ENCODE measurements at places on chromosomes 11 and 22.

DNA sequence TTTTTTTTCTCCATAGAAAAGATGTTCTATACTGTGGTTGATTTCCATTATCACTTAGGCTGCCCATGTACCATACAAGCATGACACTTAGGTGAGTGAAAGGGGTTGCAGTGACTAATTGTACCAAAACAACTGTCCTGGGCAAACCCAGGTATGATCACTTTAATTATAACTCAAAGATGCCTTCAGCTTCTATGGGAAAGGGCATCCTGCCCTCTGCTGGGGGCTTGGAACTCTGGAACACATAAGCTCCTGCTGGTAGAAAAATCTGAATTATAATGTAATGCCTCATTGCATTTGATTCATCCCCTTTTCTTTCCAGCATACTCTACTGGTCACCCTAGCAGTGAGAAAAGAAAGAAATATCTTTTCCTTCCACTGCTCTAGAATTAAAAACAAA lies 206.3 kb downstream of the DDX10 start:
- no peak for DNase-seq

DNA sequence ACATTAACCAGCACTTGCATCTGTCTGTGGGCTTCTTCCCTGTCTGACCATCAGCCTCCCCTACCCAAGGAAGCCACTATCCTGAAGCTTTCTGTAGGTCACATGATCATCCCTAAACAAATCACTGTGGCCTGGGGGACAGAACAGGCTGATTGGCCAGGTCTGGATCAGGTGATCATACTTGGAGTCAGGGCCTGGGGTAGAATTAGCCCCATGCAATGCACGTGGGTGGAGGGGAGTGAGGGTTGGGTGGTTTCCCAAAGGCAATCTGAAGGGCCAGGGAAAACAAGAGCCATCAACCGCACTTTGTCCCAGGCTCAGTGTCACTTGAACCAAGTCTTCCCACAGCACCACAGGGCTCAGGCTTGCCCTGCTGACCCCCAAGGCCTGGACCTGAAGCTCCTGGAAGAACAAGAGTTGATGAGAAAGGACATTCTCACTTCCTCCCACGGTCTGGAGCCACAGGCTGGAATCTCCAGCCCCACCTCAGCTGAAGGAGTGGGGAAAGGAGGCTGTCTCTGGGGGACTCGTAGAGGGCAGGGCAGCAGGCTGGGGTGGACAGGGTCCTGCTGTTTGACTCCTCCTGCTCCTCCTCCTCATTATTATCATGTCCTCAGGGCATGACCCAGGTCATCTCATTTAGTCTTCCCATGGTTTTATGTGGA lies 31.5 kb upstream of the TSPAN18 start:
- no peak for DNase-seq

- no peak for DNase-seq
Observed at GRCh38 chr11:111726301-111726713, 39.9 kb downstream of the PPP2R1B start.

- DNase-seq = no peak
Observed at GRCh38 chr22:20829491-20830134, 29.0 kb downstream of the PI4KA start.

DNA sequence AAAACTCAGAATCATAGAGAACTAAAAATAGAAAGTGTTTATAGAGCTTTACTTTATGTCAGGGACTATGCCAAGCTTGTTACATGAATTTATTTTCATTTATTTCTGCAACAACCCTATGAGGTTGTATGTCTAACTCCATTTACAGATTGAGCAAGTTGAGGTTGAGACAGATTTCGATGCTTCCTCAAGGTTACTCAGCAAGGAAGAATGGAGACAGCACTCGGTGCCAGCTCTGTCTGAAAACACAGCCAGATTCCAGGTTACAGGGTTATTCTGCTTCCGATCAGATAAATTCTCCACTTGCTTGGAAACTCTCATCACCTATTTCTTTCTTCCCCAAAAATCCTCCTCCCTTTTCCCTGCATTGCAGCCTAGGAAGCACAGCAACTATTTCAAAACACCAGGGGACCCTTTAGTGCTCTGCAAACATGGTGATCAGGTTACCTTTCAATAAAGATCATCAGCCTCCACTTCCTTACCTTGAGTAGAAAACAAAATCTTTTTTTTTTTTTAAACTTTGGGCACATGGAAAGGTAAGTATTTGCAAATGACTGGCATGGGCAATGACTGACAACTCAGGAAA lies 7.0 kb downstream of the MMP3 start:
- DNase-seq = no peak

GRCh38 chr11:65445604-65446445 lies 23.2 kb downstream of the NEAT1 start:
- no peak for DNase-seq

GRCh38 chr11:65855927-65856363 lies 2.0 kb downstream of the CFL1 start:
- DNase-seq = no peak

GRCh38 chr11:27381238-27381666 lies 18.2 kb upstream of the CCDC34 start:
- DNase-seq = no peak

DNA sequence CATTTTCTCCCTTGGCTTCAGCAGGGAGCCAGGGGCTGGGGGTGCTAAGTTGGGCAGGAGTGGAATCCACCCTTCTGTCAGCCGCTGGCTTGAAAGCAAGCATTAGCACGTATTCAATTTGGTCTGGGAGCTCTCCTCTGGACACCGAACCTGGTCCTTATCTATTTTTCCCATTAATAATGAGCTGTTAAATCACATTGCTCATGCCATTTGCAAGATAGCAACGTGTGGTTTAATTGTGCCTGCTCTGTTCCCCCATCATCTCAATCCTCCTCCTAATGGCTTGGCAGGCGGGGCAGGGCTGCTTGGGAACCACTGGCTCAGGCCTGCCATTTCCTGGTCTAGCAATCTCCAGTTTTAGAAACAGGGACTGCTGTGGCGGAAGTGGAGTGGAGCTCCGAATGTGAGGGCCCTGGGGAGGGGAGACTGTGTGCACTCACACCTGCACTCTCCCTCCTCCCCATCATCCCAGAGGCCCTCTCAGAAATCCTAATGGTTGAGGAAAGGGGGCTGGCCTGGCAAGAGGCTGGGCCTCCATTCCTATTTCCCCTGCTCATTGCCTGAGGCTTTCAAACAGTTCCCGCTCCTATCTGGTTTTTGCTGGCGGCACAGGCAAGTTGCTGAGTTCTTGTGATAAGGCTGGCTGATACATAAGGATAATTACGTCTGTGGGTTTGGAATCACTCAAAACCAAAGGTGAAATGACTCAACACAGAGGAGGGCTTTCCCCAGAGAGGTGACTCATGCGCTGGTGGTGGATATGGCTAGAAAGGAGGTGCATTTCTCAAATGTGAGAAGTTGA lies 201.2 kb upstream of the E2F8 start:
- DNase-seq = no peak

GRCh38 chr11:70517988-70518907 lies 119.9 kb downstream of the CTTN start:
- no peak for DNase-seq

DNA sequence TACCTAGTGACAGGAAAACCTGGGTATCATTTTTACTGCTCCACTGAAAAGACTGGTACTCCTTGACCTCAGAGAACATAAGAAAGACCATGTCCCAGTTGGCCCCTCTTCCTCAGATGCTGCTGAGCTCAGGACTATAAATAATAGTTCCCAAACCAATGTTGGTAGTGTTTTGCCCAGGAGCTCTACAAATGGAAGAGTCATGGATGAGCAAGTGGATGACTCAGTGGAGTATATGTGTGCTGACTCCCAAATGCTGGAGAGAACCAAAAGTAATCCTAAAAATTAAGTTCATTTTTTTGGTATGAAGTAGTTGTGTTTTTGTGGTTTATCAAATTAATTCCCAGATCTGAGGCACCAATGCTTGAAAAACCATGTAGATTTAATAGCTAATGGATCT lies 482.0 kb downstream of the KCNA4 start:
- no peak for DNase-seq

- DNase-seq = peak; percentile 66
Observed at GRCh38 chr11:64233913-64234586, at the start of gene VEGFB. Gene VEGFB (plus strand): TSS chr11:64234584. CDS start chr11:64234834, 250 bp downstream.

DNA sequence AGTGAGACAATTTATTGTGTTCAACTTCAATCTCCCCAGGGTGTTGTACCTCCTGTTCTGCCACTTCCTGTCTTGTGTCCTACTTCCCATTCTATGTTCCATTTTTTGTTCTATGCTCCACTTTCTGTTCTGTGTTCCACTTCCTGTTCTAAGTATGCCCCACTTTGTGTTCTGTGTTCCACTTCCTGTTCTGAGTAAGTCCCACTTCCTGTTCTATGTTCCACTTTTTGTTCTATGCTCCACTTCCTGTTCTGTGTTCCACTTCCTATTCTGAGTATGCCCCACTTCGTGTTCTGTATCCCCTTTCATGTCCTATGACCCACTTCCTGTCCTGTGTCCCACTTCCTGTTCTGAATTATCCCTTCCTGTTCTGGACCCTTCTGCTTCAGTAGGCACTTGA lies 732.7 kb downstream of the TBC1D22A start:
- no peak for DNase-seq

DNA sequence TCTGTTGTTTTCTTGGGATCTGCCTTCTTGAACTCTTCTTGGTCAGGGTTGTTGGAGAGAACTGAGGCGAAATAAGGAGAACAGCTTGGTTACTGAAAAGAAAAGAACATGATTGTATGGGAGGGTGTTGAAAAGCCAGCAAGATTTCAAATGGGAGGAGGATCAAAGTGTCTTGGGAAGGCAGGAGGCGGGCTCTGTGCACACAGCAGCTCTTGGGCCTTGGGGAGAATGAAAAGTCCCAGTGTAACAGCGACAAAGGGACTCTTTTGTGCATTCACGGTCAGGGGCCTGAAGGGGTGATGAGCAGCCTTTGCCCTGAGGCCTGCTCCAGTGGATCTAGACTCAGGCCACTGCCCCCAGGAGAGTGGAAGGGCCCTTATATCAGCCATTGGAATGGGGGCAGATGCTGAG lies 135.4 kb downstream of the ADAMTS15 start:
- no peak for DNase-seq

- DNase-seq = no peak
Observed at GRCh38 chr11:112297248-112297866, 36.7 kb upstream of the PLET1 start.

DNA sequence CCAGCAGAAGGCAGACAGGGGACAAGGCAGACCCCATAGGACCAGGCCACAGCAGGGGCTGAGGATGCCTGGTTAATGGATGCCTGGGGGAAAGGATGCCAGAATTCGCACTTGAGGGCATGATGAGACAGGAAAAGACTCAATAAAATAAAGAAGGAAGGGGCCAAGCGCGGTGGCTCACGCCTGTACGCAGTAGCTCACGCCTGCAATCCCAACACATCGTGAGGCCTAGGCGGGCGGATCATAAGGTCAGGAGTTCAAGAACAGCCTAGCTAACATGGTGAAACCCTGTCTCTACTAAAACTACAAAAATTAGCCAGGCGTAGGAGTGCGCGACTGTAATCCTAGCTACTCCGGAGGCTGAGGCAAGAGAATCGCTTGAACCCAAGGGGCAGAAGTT lies 9.8 kb downstream of the APOBEC3D start:
- DNase-seq = no peak

- no peak for DNase-seq
Observed at GRCh38 chr11:114684636-114685035, 6.3 kb downstream of the NXPE2 start.
